SK-N-SH treated with all-trans-retinoic acid at 6 μM for 48 hours (cell line): ENCODE measurements at places on chromosomes 7 and 10.

DNA sequence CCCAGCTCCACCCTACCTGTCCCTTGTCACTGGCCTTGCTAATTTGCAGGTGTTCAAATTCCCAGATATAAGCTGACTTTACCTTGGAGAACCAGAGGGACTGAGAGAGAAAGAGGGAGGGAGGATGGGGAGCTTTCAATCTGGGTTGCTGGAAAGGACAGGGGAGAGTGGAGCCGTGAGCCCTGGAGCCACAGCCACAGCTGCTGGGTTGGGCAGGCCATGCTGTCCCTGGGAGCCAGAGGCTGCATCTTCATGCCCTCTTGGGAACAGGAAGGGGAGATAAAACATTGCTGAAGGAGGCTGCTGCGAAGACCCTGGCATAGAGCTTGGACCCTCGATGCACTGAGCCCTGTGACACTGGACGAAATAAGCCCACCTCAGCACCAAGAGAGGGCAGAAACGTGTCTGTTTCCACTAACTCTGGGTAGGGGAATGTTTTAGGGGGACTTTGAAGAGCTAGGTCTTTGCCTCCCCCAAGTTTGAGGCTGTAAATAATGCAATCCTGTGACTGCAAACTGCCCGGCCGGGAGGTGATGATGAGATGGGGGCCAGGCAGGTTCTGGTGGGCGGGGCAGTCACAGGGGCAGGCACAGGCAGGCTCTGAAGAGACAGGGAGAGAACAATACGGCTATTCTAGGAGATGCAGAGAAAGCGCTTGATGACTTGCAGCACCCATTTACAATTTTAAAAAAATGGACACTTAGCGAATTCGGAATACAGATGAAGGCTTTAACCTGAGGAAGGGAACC, 5.8 kb upstream of the JAKMIP3 start:
- no peak for ATAC-seq

DNA sequence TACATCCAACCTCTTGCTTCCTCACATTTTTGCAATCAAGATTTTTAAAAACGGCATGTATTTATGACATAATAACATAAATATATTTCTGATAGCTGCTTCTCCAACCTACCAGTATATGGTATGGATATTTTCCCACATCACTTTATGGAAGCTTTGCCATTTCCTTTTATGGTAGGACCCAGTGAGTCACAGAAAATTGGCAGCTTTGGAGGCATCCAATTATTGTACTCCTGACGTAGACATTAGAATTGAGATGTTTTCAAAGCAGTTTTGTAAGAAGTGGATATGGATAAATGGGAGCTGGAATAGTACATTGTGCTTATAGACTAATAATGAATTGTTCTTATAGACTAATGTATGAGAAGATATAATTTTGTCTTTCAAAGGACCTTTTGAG, 23.8 kb upstream of the BICC1 start:
- ATAC-seq, result no peak

DNA sequence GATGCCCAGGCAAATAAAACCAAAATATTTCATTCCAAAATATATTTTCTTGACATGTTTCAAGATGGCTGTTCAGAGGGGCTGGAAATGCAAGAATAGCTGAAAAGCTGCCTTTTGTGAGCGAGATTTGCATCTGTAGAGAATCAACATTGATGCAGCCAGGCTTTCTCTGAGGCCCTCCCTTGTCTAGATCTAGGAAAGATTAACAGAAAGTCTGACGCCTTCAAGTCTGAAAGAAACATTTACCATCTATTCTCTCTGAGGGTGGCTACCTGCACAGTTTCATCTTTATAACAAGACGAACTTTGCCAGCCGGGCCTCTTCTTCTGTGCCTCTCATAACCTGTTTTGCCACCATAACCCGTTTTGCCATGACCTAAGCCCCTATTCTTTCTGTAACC, 170.2 kb downstream of the AKR1D1 start:
- no peak for ATAC-seq

DNA sequence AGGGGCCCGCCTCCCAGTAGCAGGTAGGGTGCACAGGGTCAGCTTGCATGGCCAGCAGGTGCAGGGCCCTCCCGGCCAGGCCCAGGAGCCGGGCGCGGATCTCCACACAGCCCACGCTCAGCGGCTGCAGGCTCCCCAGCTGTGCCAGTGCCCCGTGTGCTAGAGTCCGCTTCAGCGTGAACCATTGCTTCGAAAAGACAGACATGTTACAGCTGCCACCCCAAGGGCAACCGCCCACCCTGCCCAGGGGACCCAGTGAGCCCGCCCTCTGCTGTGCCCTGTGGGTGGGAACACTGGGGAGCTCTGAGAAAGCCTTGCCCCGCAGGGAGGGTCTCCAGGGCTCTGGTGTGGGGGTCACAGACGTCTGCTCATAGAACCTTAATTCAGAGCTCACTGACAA, 64.3 kb upstream of the NKX6-2 start:
- ATAC-seq, result no peak

GRCh38 chr10:123262456-123262855, 108.3 kb downstream of the BUB3 start:
- no peak for ATAC-seq

- ATAC-seq, result no peak
These were observed 1140.7 kb upstream of the LRRN3 start for GRCh38 chr7:109950256-109950655.

DNA sequence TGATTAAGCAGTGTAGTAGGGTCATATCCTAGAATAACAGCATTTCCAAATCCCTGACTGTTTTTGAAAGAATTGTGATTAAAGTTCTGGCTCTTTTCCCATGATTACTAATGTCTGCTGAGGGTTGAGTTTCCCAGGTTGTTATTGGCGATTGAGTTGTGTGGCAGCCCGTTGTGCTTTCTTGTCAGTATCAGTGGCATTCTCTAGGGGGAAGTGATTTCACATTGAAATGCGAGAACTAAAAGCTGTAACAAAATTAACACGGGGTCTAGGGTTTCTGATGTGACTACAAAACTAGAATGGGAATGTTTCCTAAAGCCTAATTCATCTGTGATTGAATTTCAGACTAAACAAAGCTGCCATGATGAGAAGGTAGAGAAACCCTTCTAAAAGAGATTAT, 349.4 kb downstream of the EXOC4 start:
- peak; percentile 80 for ATAC-seq

DNA sequence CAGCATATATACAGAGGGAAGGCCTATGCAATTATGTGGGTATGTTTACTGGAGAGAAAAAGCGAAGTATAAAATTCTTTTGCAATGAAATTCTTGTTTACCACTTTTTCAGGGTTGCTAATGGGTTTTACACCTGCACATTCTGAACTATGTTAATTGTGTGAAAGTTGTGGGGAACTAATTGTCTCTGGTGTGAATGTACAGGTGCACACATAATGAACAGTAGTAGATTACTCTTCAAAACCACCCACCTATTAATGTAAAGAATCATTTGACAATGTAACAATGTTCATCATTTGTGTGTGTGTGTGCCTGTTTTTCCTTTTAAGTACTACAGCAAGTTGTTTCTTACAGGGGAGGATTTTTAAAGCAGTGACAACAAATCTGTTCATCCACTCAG, 80.0 kb upstream of the FEZF1 start:
- ATAC-seq, result no peak

- ATAC-seq, result no peak
These were observed 4.4 kb upstream of the ATXN7L1 start for GRCh38 chr7:105880571-105881330.

DNA sequence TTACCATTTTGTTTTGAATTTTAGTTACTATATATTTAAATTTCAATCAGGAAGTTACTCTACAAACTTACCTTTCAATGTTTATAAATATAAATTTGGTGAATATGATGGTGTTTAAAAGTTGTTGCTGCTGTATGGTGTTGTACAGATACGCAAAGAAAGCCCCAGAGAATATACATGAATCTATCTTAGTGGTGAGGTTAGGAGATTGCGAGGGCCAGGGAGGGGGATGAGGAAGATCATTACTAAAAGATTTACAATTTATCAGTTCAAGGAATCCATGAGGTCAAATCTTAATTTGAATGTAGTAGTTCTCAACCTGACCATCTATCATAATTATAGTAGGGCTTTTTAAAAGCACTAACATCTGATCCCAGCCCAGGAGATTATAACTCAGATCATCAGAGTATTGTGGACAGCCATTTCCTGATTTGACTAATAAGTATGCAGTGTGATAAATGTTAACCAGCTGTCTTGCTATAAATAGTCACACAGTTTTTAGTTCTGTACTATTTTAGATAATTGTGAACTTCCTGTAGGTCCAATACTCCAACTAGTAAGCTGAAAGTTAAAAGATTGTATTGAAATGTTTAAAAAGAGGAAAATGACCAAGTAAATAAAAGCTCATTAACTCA, 23.6 kb downstream of the FAM3C start:
- peak; percentile 59 for ATAC-seq

- ATAC-seq, result no peak
These were observed 4.2 kb downstream of the NT5C2 start for GRCh38 chr10:103188853-103189252.

GRCh38 chr7:37508118-37508517, 59.5 kb upstream of the ELMO1 start:
- ATAC-seq, result no peak

DNA sequence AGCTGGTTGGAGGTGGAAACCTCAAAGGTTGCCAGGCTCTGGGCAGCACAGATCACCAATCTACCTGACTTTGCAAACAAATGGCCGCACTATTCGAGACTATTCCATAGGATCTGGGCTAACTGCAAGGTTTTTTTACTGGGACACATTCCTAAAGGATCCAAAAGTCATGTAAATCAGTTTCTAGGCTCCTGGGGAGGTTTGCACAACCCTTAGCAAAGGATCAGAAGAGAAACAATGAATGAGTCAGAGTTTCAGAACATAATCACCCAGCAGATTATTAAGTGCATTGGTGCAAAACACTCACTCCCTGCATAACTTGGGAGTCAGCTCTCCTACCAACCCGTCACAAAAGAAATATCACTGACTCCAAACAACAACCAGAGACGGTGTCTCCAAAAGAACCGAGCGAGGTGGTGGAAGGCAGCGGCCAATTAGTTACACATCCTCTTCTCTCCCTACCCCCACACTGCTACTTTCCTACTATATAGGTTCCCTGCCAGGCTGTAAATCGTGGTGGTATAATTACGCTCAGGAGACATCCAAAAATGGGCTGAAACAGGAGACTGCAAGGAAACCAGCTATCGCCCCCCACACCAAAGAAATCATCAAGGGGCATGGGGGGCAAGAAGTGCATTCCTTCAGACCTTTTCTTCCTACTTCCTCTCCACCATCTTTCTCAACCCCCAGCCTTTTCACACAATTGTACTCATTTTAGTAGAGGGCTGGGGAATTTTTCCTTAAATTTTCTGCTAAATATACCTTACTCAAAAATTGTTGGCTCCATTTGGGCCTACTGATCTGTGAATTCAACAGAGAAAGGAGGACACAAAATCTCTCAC, 3.2 kb downstream of the UBE2H start:
- peak; percentile 48 for ATAC-seq

DNA sequence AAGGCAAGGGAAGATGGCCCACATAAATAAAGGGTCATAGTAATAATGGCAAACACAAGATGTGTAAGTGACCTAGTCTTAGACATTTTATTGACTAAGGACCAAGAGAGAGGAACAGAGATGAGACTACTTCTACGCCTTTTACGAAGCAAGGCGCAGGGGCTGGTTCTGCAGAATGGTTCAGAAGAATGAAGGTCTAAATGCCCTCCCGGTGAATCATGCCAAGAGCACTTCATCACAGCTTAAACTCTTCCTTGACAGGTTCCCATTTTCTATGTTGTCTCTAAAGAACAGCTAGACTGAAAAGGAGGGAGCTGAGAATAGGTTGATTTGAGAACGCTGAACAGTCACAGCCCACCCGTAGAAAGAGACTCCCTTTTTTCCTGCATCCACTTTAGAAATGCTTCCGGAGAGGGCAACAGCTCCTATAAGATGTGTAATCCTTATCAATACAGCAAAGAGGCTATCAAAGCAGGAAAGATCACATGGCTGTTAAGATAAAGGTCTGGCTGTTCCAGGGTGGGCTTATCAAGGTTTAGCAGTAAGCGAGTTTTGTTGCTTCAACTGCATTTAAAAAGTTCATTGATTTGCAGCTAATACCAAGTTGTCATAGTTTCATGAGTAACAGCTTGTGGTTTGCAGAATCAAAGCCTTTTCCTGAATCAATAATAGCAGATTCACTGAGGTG, 93.4 kb upstream of the AUTS2 start:
- ATAC-seq, result no peak

- ATAC-seq, result no peak
These were observed 290.7 kb downstream of the SKIDA1 start for GRCh38 chr10:21234761-21235160.

- ATAC-seq, result no peak
These were observed 4.5 kb upstream of the MICALL2 start for GRCh38 chr7:1463676-1464223.

DNA sequence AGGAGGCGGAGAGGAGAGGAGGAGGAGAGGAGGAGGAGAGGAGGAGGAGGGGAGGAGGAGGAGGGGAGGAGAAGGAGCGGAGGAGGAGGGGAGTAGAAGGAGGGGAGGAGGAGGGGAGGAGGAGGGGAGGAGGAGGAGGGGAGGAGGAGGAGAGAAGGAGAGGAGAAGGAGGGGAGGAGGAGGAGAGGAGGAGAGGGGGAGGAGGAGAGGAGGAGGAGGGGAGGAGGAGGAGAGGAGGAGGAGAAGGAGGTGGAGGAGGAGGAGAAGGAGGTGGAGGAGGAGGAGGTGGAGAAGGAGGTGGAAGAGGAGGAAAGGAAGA, 15.5 kb upstream of the CRCP start:
- no peak for ATAC-seq

DNA sequence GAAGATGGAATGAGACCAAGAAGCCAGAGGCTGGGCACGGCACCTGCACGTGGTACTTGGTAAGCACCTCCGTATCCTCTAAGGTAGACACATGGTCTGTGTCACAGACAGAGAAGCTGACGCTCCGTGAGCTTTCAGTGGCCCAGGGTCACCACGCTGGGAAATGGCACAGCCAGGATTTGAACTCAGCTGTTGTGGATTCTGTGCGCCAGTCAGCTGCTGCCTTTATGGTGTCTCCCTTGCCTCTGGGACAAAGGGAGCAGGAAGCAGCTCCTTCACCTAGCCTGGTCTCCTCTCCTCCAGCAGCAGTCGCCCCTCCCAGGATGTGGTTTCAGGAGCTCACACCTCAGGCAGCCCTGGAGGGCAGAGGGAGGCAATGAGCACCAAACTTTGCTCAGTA, 110.8 kb downstream of the ARHGAP22 start:
- no peak for ATAC-seq

DNA sequence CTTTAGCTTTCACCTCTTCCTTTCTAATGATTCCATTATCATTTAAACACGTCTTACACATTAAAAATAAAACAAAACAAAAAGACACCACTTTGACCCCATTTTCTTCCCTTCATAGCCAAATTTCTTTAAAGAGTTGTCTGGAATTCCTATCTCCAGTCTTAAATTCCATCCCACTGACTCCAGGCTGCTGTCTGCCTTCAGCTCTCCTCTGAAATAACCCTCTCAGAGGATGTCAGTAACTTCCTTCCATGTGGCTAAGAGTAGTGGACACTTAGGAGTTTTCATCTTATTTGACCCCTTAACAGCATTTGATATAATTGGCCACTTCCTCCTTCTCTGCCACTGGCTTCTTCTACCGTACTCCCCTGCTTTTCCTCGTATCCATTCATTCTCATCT, 69.6 kb upstream of the MKX start:
- ATAC-seq, result no peak
